CD8-positive, alpha-beta T cell (primary cell): ENCODE measurements at places on chromosomes 11 and 22.

DNA sequence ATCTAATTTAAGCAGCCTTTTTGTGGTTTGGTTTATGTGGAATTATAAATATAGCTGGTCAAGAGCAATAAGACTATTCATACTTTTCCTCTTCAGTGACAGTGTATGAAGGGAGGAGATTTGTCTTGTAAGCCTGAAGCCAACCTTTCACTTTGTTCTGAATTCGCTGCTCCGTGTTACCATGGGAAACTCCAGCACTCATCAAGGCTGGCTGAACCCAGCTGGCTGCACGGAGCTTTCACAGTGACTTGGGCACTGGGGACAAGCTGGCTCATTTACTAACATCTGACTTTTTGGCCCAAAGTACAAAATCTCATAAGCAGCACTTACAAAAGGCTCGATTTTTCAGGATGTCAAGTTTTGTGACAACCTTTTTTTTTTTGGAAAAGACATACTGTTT, 120.4 kb upstream of the GRIA4 start:
- DNase-seq, result no peak

DNA sequence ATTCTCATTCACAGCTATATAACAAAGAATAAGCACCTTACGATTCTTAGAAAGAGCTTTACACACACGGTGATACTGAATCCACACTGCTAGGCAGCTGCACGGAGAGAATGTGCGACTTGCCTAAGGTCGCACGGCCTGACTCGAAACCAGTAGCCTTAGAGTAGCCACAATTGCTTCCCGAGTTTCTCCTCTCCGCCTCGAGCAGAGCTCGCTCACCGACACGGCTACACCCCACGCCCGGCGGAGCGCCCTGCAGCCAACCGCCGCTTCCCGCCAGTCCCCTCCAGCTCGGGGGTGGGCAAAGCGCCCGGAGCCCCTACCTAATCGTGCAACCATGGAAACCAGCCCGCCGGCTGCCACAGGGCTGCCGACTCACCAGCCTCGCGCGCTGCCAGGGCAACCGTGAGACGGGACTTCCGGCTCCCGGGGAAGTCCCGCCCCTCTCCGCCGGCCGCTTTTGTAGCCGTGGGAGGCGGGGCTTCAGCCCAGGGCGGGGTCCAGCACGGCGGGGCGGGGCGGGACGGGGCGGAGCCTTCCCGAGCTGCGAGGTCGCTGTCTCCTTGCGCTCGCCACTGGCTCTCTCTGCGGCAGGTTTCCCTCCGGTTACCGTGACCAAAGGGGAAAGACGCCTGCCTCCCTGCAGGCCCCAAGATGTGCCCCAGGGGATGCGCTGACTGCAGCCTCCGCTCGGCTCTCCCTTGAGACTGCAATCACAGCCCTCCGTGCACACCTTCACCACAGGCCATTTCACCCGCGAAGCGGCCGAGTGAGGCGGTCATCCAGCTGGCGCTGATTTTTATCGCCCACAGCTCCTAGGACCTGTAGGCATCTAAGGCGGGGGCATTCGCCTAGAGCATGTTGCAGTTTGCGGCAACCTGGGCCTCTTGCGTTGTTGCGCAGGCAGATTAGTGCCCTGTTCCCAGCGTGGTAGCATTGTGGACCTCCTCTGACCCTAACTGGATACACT, 1.1 kb downstream of the BSCL2 start:
- DNase-seq, result peak; percentile 95

- no peak for DNase-seq
Observed at GRCh38 chr11:44047931-44048431, at the start of gene ACCSL. ACCSL (plus strand) TSS chr11:44047981; CDS start chr11:44048037, 56 bp downstream.

GRCh38 chr11:100691896-100692653, 5.0 kb downstream of the ARHGAP42 start:
- DNase-seq, result no peak

GRCh38 chr22:38406617-38407016, 48.4 kb downstream of the KCNJ4 start:
- no peak for DNase-seq

DNA sequence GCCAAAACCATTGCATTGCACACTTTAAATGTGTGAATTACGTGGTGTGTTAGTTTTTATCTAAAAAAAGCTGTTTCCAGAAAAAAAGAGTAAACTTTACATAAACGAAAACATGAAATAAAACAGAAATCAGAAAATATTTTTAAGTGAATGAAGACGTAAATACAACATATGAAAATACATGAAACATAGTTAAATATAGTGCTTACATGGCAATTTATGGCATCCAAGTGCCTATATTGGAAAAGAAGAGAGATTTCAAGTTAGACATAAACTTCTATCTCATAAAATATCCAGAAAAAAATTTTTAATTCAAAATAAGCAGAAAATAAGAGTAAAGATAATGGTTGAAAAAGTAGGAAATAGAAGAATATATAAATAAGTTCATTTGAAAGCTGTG, 11.9 kb upstream of the OR8D2 start:
- no peak for DNase-seq
